Effector memory CD8-positive, alpha-beta T cell (primary cell): ENCODE measurements at places on chromosomes 4 and X.

DNA sequence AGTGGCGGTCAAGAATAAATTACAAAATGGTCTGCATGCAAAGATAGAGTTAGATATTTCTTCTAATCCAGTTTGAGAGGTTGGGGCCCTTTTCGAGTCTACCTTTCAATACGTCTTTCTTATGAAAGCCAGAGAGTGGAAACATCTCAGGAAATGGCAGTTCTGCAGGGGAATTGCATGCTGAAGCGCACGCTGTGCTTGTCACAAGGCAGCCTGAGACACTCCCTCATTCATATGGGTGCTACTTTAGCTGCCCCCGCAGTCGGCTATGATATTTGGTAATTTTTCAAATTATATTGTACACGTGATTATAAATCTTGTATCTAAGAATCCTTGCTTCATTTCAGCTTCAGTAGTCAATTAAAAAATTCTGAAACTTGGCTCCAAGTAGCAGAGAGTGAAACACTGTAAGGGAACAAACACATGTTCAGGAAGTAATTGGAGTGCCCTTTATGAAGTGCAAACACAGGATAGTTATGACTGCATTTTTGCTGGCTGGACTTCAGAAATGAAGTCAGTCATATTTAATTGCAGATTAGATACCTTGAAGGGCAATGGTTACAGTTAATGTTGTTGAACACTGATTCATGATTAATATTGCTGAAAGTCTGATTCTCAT lies 145.5 kb upstream of the NAP1L5 start:
- no peak for DNase-seq

- no peak for DNase-seq
These were observed 639.1 kb downstream of the GABRG1 start for GRCh38 chr4:45484740-45485139.

DNA sequence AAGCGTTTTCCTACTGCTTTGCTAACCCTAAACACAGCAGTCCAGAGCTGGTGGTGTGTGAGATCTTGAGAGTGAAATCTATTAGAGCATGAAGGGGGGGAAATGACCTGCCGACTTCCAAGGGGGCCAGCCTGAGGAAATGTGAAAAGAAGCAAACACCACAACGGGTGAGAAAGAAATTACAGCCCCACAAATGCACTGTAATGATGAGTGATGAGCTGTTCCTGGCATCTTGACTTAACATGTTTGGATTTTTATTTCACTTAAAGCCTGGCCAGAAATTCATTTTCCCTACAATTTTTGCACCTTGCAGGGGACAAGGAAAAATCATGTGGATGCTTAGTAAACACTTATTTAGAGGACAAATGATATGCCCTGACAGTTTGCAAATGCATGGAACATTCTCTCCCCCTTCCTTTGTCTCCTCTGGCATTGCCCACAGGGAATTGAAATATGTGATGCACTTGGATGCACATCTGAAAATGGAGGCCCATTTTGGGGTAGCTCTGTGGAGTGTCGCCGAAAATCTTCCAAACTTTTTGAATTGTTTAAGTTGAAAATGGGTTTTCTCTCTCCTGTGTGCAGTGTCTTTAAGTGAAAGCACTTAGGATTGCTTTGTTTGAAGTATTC lies 84.3 kb upstream of the TMEM150C start:
- DNase-seq = no peak

- DNase-seq = no peak
These were observed 577.6 kb downstream of the KLHL13 start for GRCh38 chrX:117539090-117539418.

- no peak for DNase-seq
These were observed 142.0 kb upstream of the RBPJ start for GRCh38 chr4:26178854-26179253.

GRCh38 chr4:174217273-174218126 lies 66.0 kb downstream of the FBXO8 start:
- no peak for DNase-seq

GRCh38 chr4:41318839-41319530 lies 62.3 kb downstream of the UCHL1 start:
- DNase-seq = no peak

- no peak for DNase-seq
These were observed 481.6 kb downstream of the PABPC4L start for GRCh38 chr4:133720001-133720400.

- DNase-seq = no peak
These were observed 246.5 kb upstream of the RPS6KA3 start for GRCh38 chrX:20513185-20513584.

DNA sequence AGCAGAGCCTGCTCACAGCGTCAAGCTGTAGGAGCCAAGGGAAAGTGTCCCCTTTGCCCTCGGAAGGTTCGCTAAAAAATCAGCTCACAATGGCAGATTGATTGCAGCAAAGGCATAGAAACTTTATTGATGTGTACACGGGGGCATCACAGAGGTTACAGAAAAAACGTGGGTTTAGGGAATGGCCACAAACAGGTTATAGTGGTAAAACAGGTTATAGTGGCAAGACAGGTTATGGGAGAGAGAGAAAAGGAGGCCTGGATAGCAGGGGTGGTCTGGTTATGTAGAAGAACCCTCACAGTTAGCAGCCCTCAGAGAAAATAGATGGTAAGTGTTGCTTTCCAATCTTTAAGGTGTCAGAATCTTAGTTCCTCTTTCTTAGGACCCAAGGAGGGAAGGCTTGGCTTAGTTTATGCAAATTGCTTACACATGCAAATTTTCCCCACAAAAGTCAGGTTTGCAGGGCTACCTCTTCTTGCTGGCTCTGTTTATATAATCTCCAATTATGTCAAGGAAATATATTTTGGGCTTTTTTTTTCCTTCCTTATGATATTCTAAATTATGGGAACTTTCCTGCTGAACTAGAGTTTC lies 113.7 kb downstream of the BMP15 start:
- DNase-seq = no peak

- DNase-seq = no peak
These were observed 63.6 kb downstream of the DCX start for GRCh38 chrX:111348429-111348828.

DNA sequence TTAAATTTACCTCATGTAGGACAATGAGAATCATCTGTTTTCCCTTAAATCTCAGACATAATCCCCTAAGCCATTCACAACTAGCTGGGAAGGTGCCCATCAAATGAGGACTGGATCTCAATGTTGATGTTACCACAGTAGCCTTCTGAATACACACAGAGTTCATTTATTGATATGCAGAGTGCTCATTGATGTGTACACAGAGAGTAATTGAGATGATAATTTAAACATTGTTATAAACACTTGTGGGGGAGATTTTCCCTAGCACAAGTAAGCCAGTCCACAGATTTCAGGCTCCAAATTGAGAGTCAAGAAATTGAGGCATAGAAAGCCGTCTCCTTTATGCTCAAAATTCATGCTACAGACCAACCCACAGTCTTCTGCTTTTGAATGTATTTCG lies 273.4 kb upstream of the TRPC5 start:
- DNase-seq = no peak

DNA sequence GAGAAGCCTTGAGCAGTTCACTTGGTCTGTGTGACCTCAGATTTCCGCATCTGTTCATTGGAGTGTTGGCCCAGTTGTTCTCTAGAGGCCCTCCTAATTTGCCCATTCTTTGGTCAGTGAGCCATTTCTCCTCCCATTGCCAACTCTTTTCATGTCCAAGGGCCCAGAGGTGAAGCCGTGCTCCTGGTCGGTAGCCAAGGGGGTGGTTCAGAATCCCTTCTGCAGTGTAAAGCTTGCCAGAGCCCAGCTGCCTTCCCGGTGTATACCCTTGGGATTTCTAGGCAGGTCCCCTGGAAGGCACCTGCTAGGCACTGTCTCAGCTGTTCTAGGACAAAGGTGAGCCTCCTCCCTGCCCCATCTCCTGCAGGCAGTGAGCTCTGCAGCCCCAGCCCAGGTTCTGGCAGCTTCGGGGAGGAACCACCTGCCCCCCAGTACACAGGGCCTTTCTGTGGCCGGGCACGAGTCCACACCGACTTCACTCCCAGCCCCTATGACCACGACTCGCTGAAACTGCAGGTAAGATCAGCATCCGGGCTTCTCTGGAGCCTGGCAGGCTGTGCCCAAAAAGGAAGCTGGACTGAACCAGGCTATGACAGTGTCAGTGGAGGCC lies 12.3 kb downstream of the SASH3 start:
- DNase-seq = no peak

DNA sequence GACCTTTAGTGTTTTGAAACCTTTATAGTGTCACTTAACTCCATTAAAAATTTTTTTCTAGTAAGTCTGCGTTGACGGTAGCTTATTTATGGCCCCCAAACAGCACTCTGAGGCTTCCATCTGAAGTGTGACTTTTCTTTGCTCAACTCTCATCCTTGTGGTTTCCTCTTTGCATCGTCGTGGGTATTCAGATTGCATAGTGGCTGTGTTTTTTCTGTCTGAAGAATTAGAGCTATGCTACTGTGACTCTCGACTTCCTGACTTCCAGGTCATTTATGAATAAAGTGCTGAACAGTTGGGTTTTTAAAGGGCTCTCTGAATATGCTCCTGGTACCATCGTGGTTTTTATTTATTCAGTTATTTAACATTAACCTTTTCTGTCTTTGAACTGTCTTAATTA lies 44.9 kb downstream of the JADE1 start:
- DNase-seq = peak; percentile 28

DNA sequence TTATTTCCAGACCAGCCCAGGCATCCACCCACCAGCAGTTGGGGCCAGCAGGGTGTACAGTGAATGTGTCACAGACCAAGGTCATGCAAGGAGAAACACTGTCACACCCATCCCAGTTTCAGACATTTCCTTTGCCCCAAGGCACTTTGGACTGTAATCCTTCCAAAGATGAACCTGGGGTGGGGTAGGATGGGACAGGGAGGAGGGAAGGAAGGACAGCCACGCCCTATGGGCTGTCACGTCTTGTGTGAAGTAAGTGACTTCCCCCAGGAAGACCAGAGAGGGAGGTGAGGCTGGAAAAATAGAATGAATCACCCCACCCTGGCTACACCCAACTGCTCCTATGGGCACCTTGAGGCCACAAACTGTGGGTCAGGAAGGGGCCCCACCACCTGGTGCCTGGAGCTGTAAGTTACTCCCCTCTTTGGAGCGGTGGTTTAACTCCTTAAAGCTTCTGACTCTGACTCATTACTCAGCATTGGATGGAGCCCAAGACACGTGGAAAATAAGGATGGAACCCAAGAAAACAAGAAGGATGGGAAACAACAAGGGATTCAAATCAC lies 349.9 kb upstream of the KLF3 start:
- DNase-seq = no peak

- DNase-seq = no peak
These were observed 523.9 kb downstream of the ANKRD50 start for GRCh38 chr4:124188595-124188994.

DNA sequence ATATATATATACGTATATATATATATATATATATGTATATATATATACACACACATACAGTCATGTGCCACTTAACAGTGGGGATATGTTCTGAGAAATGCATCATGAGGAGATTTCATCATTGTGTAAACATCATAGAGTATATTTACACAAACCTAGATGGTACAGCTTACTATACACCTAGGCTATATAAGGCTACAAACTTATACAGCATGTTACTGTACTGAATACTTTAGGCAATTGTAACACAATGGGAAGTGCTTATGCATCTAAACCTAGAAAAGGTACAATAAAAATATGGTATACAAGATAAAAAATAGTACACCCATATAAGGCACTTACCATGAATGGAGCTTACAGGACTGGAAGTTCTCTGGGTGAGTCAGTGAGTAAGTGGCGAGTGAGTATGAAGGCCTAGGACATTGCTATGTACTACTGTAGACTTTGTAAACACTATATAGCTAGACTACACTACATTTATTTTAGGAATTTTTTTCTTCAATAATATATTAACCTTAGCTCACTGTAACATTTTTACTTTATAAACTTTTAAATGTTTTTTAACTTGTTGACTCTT lies 13.2 kb upstream of the CCSER1 start:
- no peak for DNase-seq

DNA sequence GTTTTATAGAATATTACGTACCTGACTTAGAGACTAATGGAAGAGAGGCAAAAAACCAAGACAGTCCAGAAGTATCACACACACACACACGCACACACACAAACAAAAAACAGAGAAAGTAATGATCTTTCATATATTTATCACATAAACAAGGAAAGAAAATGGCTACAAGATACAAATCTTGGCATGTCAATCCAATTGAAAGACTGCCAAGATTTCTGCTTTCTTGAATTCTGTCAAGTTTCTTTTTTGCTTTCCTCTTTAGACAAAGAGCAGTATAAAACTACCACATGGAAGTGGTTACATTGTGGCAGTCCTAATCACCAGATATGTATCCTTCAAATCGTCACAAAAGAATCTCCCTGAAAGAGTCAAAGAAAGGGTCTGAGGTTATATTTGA lies 2097.4 kb upstream of the AGA start:
- no peak for DNase-seq

DNA sequence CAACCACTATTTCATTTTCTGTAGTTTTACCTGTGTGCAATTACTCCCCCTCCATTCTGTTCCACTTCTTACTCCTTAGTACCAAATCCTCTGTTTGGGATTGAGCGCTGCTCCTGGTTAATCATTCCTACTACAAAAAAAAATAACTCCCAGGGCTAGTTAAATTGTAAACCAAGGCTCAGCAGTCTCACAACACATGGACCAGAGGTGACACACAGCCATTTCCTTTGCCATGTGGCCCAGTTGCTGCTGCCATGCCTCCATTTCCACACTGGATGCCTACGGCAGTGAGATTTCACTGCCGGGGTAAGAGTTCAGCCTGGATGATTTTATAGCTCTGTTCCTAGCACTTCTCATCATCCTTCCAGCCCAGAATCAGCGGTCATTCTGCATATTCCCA lies 107.2 kb downstream of the AKAP4 start:
- DNase-seq = no peak

- DNase-seq = no peak
These were observed 407 bp upstream of the ZC4H2 start for GRCh38 chrX:64976673-64977040.

- no peak for DNase-seq
These were observed 460.3 kb downstream of the GBA3 start for GRCh38 chr4:23153076-23153475.

- DNase-seq = peak; percentile 56
These were observed 26.5 kb upstream of the XIAP start for GRCh38 chrX:123833387-123833786.

DNA sequence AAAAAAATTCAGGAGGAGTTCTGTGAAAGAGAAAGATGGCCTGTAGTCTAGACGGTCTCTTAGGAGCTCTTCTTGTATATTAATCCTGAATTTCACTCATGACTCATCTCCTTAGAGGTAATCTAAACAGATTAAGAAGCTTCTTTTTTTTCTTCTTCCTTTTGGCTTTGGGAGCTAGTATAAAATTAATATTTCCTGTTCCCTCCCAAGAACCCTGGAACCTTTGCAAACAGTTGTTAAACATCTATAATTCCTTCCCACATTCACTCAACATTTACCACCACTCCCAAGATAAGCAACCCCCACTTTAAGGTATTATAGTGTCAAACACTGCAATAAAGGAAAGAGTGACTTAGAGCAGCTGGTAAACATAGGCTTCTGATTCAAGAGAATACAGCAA lies 146.4 kb upstream of the EDNRA start:
- DNase-seq = no peak

GRCh38 chr4:143183513-143184216 lies 1.1 kb upstream of the USP38 start:
- no peak for DNase-seq
